ENCODE measurements at places on chromosomes 5 and 9.
A peak's percentile ranks its signal among the peaks of the same experiment; 100 is the strongest.

- peak; percentile 33 for DNase-seq
These were observed 612 bp upstream of the ATG10 start for GRCh38 chr5:81971111-81971711.

DNA sequence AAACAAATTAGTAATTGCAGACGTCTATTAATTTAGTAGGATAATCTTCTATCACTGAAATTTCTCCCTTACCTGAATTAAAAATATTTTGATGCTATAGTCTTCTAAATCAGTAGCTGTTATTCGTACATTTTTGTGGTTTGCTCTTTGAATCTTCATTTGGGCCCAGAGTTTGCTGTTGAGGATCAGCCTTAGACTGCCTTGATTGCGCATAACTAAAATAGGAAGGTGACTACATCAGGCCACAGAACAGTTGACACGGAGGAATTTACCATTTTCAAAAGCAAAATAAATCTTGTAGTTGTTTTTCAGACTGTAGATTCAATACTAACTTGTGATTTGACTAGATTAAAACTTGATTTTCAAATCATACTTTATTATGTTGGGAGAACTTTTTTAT is 11.8 kb upstream of the NADK2 start:
- no peak for DNase-seq

GRCh38 chr5:16616536-16617273 is at the start of gene RETREG1:
Gene RETREG1, minus strand, starts transcription at chr5:16616997. Its CDS starts 26 bp downstream, at chr5:16616971.
- peak; percentile 19 for DNase-seq

DNA sequence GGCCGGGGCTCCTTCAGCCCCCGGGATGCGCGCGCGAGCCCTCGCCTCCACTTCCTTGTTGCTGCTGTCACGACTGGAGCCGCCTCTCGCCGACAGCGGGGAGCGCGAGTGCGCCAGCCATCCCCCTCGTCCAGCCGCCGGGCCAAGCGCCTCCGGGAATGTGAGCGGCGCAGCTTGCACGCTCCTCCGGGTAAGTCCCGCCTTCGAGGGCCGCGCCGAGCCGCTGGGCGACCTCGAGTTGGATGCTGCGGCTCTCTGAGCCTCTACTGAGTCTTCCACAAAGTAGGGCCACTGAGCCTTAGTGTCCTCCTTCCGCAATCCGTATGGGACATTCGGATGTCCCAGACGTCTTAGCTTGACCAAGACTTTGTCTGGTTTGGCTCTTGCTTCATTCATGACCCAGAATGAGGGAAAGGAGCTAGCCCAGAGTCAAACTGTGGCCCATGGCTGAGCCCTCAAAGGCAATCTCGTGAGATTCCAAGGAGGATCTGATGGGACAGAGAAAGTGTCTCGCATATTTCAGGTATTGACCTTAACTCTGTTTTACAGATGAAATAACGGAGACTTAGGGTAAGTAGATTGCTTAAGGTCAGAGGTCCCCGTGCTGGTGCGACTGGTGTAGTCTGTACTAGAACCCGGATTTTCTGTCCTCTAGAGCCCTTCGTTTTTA is 586 bp downstream of the HMGXB3 start:
- peak; percentile 23 for DNase-seq

DNA sequence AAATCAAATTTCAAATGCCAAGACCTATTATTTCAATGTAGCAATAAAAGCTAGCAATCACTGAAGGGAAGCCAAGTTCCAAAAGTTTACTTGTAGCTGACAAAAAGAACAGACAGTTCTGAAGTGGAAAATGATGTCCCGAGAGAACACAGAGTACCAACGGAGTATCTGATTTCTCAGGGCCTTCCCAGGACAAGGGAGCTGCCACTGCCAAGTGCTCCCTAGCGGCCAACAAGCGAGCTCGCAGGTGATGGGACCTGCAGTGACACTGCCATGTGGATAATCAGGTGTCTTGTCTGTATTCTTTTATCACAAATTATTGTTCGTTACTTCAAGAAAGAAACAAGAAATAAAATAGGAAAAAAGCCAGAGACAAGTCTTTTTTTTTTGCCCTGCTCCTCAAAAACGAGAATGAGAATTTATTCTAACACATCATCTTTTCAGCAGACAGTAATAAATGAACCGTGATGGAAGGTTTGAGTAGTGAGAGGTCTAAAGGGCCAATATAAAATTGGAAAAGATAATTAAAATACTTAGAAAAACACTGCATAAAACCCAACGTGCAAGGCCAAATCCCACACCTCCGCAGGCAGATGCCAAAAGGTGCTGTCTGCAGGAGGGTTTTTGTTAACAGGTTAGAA is 159.4 kb downstream of the MYO10 start:
- no peak for DNase-seq

- no peak for DNase-seq
These were observed 342.2 kb upstream of the ZNF608 start for GRCh38 chr5:125088522-125089105.

GRCh38 chr9:120928483-120929228 is 2.1 kb upstream of the TRAF1 start:
- peak; percentile 13 for DNase-seq

DNA sequence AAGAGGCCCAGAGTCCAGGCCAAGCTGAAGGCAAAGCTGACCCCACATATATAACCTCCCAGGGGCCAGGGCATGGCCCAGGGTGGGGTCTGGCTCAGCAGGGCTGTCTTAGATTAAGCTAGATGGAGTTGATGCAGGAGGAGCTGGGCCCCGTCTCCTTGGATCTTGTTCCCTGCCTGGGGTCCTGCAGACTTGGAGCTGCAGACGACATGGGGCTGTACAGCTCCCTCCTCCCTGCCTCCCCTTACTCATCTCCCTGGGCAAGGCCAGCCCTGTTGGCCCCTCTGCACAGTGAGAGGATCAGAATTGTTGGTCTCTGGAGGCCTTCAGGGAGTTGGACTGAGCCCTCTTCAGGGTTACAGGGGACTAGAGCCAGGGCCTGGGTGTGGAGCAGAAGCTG is 134.9 kb downstream of the RGS3 start:
- no peak for DNase-seq

GRCh38 chr5:179822444-179822990 is 1.8 kb downstream of the SQSTM1 start:
- no peak for DNase-seq

- DNase-seq = no peak
These were observed 17.5 kb upstream of the OR13C9 start for GRCh38 chr9:104635456-104635855.

DNA sequence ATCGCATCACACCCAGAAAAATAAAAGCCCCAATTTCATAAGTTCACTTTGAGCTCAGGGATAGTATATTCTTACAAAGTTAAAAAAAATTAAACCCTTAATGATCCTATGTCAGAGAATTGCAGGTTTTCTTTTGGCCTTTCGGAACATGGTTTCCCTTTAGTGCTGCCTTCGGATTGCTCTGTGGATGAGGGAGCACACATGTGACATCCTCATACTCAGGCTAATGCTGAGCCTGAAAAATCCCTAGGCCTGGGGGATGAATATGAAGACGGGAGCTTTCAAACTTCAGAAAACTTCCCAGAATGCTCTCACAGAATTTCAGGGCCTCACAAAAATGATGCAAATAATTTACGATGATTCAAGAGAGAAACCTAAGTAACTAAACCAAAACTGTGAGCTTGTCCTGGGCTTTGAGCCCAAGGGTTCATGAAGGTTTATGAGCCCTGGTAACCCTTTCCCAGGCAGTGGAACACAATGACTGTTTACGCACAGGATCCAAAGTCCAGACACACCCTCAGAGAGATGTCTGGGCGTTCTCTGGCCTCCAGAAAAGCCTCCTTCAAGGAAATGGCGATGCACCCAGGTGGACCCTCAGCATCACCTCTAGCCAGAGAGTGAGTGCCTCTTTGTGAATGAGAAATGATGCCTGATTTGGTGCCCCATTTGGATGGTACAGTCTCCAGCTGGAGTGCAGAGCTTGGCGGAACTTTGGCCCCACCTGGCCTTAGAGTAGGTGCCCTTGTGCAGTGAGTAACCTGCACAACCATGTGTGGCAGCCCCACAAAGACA is 145.4 kb downstream of the ENTREP1 start:
- no peak for DNase-seq

- no peak for DNase-seq
These were observed 653 bp upstream of the HNRNPH1 start for GRCh38 chr5:179623906-179624741.

GRCh38 chr9:93297659-93298497 is 113.9 kb downstream of the WNK2 start:
- DNase-seq = no peak

- no peak for DNase-seq
These were observed 15.9 kb downstream of the ANXA1 start for GRCh38 chr9:73167614-73168013.

DNA sequence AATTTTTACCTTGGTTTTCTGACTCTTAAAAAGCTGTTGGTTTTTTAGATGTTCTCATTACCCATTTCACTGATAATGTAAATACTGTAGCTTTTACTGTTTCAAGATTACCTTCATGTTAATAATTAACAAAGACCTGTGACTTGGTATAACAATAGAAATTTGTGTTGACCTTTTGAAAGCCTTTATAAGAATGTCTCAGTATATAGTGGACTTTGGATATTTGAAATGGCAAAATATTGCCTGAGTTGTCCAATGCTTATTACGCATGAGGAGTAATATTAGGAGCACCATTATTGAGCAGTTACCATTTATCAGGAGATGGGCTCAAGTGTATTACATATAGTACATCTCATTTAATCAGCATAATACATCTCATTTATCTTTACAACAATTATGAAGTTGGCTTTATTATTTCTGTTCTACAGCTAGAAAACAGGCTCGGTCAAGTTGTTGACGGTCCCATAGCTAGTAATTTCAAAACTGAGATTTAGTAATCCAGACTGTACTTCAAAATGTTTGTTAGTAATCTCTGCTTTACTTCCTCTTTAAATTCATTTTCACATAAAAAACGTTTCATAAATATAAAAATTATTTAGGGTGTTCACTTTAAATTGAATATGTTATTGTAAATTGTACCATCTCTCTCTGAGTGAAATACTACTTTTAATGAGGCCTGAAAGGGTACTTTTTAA is 50.7 kb upstream of the FKTN start:
- no peak for DNase-seq

DNA sequence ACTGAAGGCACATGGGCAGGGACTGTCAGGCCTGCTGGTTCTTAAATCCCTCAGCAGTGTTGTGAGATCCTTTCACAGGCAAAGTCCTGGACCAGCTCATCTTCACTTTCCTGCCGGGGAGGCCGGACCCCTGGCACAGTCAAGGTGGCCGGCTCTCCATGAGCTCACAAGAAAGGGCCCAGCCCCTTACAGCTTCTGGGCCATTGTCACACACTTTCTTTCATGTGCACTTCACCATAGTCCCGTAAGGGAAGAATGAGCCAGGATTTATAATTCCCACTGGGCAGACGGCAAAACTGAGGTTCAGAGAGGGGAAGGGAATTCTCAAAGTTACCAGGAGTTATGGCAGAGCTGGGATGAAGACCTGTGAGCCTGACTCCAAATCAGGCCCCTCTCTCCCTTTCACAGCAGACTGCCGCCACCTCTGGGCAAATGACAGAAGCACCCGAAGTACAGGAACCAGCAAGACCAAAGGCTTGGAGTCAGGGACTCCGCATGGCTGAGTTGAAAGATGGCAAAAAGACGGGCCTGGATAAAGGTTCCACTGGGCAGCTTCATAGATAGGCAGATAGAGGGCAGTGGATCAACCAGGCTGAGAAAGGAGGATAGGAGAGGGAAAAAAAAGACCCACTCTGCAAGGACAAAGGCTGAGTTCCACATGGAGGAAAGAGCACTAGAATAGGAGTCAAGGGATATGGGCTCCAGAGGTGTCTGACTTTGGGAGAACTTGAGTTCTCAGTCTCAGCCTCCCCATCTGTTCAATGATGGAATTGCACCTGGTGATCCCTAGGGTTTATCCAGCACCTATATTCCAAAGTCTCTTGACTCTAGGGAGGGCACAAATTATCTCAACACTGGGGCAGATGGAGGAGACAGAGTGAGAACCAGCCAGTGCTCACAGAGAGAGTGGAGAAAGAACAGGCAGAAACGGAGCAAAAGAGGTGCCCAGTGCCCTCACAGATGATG is 128.7 kb downstream of the PAX5 start:
- DNase-seq = peak; percentile 3

DNA sequence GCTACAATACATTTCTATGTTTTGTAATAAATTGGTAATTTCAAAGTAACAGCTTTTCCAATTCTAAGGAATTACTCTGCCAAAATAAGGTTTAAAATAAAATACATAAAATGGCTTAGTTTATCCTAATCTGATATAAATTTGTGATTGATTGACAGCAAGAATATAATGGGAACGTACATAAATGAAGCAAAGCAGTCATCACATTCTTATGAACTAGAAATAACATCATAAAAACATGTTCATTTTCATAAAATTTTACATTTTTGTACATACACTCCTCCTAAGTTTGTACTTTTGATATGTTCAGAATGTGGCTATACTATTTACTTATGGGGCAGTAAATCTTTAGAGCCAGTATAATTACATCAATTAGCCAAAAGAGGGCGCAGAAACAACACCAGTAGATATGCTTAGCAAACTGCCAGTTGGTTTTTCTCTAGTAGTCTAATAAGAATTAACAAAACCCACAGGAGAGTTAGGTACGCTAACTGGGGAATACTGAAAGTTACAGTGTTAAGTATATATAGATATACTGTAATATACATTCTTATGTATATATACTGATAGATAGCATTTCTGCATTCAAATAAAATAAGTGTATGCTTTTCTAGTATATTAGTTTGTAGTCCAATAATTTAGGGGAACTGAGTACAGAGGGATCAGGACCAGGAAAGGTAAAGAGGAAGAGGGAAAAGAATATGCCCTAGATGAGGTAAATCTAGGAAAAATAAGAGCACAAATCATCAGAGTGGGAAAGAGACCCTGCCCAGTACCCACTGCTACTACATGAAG is 76.8 kb downstream of the ZDHHC21 start:
- DNase-seq = peak; percentile 40

DNA sequence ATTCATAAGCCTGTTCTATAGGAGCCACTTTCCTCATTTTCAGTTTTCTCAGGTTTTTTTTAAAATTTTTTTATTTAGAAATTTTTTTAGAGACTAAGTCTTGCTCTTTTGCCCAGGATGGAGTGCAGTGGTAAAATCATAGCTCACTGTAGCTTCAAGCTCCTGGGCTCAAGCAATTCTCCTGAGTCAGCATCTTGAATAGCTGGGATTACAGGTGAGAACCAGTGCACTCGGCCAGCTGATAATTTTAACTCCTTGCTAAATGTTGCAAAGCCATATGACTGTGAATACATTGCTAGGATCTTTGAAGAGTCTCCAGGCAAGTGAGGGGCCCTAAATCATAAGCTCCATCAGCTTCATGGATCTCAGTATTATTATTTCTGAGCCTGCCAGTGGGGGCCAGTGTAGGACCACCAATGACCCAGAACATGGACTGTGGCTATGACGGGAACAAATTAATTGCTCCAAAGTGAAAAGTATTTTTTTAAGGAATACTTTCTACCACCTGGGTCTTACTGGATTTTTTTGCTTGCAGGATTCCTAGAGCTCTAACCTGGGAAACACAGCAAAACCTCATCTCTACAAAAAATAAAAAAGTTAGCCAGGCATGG is 5.7 kb upstream of the GAPVD1 start:
- DNase-seq = peak; percentile 39

- no peak for DNase-seq
These were observed 24.4 kb downstream of the BHMT start for GRCh38 chr5:79135790-79136553.

Measured in Kasumi-1 (cell line).